ENCODE measurements at places on chromosomes 7 and 10.
A peak's percentile ranks its signal among the peaks of the same experiment; 100 is the strongest.

- DNase-seq, result no peak
These were observed 10.5 kb downstream of the NOD1 start for GRCh38 chr7:30468041-30468440.

DNA sequence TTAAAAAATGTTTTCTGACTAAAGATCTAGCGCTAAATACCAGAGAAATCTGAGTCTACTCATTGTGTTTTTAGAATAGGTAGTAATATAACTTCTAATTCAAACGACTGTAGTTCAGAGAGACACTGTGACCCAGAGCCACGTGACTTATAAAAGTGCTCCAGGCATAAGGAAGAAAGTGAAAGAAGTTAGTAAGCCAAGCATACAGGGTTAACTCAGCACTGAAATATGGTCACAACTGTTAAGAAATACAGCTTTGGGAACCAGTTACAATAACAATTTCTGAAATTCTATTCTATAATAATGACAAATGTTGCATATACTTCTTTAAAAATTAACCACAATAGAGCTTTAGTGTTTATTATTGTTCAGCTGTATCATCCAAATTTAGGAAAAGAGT, 119.1 kb downstream of the TFEC start:
- DNase-seq, result no peak

DNA sequence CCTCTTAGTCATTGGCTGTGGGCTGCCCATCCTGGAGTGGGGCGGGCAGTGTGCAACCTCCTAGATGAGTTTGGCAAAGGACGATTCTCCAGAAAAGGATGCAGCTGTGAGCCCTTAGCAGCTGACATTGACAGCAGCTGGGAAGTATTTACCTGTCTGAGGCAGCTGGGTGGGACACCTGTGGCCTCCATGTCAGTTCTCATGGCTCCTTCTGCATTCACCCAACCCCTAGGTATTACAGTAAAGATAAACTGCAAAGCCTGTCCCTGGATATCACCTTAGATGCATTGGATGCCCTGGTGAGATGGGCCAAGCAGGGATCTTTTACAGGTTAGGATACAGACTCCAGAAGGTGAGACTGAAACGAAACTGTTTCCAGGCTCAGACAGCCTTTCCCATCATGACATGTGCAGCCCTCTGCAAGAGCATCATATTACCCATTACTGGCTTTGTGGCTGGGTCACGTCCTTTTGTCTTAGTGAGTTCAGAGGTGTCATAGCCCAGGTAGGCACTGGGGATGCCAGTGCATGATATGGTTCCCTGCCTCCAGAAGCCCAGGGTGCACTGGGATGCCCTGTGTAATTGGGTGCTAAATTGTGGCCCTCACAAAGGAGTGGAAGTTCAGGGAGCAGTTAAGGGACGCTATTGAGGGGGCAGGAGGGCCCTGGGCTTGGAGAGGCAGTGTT, 28.9 kb downstream of the MINDY4 start:
- no peak for DNase-seq

- DNase-seq, result no peak
These were observed 123.6 kb downstream of the NPTX2 start for GRCh38 chr7:98740643-98741042.

DNA sequence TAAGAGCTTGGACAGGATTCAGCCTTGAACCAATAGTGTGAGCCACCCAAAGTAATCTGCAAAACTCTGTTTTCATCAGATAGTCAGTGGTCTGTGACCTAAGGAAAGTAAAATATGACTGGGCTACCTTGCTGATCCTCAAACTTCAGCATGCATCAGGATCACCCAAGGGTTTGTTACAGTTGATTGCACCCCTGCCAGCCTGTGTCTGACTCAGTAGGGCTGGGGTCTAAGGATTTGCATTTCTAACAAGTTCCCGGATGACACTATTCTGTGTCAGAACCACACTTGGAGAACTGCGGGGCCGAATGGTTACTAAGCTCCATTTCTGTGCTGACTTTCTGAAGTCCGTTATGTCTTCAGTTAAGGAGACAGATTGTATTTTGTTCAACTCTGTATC, 40.6 kb upstream of the TSPAN13 start:
- DNase-seq, result peak; percentile 21

DNA sequence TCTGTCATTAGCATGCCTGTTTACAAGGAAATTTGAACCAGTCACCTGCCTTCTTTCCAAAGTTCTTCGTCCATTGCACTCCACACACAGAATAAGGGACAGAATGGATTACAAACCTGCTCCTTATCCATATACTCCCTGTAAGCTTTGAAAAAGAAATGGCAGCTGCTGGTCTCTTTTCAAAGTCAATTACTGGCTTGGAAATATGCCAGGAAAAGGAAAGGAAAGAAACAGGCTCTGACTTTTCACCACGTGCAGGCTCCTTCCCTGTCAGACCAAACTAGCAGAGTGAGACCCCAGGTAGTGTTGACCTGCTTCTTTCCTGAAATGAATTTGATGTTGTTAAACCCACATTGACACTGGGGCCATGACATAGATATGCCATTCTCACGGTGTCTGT, 84.5 kb downstream of the LHFPL3 start:
- no peak for DNase-seq

GRCh38 chr7:37495574-37496184, 47.0 kb upstream of the ELMO1 start:
- no peak for DNase-seq

- no peak for DNase-seq
These were observed 15.9 kb downstream of the ADCY1 start for GRCh38 chr7:45589915-45590678.

DNA sequence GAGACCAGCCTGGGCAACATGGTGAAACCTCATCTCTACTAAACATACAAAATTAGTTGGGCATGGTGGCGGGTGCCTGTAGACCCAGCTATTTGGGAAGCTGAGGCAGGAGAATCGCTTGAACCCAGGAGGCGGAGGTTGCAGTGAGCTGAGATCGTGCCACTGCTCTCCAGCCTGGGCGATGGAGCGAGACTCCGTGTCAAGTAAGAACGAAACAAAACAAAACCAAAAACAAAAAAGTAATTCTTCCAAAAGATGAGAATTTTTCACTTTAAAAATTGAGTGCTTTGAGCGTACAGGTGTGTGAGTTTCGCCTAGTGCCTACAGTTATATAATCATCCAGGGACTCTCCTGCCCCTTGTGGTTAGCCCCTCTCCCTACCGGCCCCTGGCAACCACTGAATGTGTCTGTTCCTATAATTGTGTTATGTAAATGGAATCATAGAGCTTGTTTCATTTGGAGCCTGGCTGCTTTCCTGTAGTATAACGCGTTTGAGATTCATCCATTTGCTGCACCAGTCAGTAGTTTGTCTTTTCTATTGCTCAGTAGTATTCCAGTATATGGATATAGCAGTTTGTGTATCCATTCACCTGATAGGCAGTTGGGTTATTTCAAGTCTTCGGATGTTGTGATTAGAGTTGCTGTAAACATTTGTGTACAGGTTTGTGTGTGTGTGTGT, 80.0 kb downstream of the RBM33 start:
- DNase-seq, result no peak

DNA sequence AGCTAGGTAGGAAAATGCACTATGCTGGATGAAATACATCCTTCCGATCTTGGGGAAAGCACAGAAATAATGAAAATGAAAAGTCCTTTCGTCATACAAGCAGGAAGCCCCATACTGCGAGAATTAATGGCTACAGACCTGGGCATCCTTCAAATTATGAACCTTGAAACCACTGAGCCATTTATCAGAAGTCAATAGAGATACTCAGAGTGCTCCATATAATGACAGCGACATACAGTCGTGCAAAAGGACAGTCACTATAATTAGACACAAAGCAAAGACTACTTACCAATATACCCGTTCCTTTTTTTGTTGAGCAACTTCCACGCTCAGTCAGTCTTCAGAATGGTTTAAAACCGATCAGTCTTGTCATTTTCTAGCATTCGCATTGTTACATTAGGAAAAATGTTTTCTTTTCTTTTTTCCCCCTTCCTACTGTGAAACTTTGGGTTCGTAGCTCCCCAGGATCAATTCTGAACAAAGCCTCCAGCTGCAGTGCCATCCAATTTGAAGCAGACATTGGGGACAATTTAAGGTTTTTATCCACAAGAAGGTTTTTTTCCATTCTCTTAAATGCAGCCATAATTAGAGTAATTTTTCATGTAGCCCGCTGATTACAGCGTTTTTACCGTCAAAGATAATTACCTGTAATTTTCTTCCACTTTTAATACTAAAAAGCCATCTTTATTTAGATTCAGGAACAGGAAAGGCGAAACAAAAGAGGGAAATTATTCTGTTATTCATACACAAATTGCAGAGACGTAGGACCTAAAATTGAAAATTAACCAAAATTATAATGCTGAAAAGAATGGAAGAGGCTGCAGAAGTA, 6.4 kb downstream of the DLX6 start:
- no peak for DNase-seq

DNA sequence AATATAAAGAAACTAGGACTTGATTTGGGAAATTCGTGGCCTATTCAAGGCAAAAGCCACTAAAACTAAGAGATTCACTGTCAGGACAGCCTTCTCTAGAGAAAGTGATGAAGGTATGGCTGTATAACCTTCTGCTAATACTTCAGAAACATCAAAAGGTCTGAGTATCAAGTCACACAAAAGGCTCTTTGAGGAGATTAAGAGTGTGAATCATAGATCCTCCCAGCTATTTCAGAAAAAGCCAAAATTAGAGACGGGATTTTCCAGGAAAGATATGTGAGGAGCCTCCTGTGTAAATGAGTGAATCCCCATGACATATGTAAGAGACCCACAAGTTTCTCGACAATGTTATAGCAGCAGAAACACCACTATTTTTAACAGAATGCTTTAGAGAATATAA, 56.2 kb downstream of the UBE3C start:
- DNase-seq, result no peak

DNA sequence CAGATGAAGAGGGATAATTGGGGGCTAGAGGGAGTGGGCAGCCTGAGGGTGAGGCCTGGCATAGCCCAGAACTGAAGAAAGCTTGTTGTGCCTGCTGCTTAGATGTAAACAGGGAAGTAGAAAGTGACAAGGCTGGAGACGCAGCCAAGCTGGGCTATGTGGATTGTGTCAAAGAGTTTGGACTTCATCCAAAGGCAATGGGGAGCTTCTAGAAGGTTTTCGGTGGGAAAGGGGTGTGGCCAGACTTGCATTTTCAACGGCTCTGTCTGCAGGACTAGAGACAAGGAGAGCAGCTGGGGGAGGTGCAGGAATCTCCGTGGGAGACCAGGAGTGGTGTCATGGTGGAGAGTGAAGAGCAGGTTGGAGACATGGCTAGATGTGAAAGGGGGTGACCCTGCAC, 48.8 kb downstream of the GOLGA7B start:
- DNase-seq, result no peak

- DNase-seq, result no peak
These were observed 522.0 kb upstream of the LRRN3 start for GRCh38 chr7:110568932-110569331.

DNA sequence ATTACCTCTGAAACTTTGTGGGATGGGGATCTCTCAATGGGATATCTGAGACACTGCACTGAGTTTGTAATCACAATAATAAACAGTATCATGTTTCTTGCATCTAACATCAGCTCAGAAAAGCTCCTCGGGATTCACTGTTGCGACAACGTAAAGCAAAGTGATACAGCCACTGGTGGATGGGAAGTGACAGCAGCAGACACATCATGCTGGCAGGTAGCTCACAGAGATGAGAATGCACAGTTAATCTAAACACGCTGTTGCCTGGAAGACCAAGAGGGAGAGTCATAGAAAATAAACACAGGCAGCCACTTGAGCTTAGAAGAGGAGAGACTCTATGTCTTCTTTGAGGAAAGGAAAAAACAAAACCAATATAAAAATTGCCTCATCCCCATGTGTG, 513.8 kb downstream of the MAGI2 start:
- no peak for DNase-seq

DNA sequence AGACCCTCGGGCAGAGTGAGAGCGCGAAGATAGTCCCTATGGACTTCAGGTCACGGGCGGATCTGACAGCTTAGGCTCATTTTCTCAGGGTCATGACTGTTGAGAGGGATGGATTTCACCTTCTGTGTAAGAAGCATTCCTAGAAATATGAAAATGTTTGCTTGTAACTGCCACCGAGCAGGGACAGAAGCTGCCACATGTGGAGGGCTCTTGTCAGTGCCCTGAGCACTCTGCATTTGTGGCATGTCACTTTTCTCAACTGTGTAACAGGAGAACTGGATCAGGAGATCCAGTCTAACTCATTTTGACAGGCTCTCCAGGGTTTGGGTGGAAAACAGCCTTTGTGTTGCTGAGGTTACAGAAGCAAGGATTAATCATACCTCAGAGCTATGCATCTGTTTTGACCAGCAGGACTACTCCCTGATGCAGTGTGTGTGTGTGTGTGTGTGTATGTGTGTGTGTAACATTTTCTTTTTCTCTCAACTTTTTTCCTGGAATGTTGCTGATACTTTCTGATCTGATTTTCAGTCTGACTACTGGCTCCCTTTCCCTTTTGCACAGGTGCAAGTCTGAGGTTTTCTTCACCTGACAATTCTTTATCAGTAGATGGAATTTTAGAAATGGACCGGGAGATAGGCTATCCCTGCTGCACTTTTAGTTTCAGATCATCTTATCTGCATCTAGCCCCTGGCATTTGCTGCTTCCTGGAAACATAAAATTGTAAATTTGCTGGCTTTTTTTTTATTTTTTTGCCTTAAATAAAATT, 183.3 kb downstream of the STK31 start:
- no peak for DNase-seq

DNA sequence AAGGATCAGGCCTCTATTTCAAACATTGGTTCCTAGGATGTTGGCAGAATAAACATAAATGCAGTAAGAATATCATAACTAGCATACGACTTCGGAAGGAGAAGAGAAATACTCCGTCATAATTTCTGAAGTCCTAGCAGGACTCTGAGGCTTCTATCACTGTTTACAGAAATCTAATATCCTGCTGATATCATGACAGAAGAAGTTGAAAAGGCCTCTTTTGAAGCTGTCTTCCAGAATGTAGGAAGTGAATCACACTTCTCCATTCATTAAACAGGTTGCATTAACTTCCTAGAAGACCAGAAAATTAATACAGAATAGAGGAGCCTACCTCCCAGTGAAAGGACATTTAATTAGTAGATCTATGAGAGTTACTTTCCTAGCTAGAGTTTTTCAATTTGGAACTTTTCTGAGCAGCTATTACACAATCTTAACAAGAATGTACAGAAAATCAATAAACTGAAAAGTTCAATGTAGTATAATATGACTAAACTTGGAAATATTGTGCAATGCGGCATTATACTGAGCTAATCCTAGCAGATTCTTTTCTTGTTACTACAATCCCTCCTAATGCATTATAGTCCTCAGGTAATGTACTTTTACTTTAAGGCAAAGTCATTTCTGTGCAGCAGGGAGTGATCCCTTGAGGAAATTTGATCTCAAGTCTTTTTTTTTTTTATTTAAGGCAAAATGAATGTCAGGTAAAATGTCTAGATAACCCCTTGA, 622.6 kb upstream of the CELF2 start:
- DNase-seq, result no peak

DNA sequence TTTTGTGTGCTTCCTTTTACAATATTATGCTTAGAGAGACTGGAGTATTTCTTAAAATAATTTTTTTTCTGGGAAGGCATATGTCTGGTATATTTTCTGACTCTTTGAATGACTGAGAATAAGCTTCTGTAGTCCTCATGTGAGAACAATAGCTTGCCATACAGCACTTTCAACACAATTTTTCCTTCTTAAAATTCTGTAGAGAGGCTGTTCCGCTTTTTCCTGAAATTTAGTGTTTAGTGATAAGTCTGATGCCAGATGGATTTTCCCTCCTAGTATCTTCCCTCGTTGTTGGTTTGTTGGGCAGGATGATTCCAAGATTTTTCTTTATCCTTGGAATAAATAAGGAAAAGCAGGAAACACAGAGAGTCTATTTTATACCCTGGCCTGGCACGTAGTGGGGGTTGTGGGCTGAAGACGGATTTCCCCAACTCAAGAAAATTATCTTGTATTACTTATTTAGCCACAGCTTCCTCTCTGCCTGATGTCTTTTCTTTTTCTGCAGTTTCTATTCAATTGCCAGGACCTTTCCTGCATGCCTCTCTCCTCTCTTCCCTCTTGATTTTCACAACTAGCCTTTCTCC, 111.2 kb downstream of the AOAH start:
- no peak for DNase-seq

Measured in T-helper 2 cell (primary cell).